Fibroblast of skin of back (primary cell): ENCODE measurements at places on chromosomes 2 and 18.
A peak's percentile ranks its signal among the peaks of the same experiment; 100 is the strongest.

- DNase-seq = no peak
Observed at GRCh38 chr18:13624563-13625237, 101.7 kb downstream of the FAM210A start.

GRCh38 chr2:154710685-154711084, 12.2 kb downstream of the KCNJ3 start:
- no peak for DNase-seq

- DNase-seq = no peak
Observed at GRCh38 chr2:238930216-238930615, 82.3 kb downstream of the TWIST2 start.

- DNase-seq = no peak
Observed at GRCh38 chr2:54298514-54298913, 42.5 kb upstream of the TSPYL6 start.

- peak; percentile 60 for DNase-seq
Observed at GRCh38 chr18:34122724-34123334, 101.9 kb downstream of the NOL4 start.

DNA sequence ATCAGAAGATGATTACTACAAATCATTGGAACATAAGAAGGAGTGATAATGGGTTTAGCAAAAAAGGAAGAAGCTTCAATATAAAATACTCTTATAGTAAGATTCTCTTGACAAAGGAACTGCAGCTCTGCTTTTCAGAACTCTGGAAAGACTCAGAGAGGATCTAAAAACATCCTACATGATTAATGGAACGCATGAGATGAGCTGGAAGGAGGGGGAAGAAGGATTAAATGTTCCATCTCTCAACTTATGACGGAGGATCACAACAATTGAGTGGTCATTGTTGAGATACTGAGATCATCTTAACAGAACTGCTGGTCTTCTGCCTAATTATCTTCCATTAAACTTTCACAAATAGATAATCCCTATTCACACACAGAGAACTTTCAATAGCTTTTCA, 267.5 kb upstream of the SLC8A1 start:
- DNase-seq = no peak

GRCh38 chr18:55524353-55525073, 63.5 kb downstream of the TCF4 start:
- no peak for DNase-seq
